ENCODE measurements at places on chromosomes 16 and 17. TPM values are rescaled to one million over a fixed set of nuclear protein-coding genes. Genes with fewer than 3 reads are reported as not detected.

TBC1D3I gene
- polyA plus RNA-seq: 0.03 TPM

POLR3K gene
- polyA plus RNA-seq: 16.3 TPM

OSGIN1 gene
- polyA plus RNA-seq: 2.1 TPM

FNDC8 gene
- polyA plus RNA-seq: not detected

SEZ6 gene
- polyA plus RNA-seq: not detected

EIF4A3 gene
- polyA plus RNA-seq: 125 TPM

HCRT gene
- polyA plus RNA-seq: not detected

UTS2R gene
- not detected for polyA plus RNA-seq

DNA sequence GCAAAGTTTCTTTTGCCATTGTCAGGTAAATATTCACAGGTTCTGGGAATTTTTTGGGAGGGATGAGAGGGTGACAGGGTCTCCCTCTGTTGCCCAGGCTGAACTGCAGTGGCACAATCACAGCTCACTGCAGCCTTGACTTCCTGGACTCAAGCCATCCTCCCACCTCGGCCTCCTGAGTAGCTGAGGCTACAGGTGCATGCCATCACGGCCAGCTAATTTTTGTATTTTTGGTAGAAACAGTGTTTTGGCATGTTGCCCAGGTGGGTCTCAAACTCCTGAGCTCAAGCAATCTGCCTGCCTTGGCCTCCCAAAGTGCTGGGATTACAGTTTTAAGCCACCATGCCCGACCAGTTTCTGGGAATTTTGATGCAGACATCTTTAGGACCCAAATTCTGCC, 53.0 kb downstream of the IQCK start:
- DNase-seq: no peak

- no peak for DNase-seq
Measured at GRCh38 chr17:27956601-27957445, 63.7 kb upstream of the LYRM9 start.

GRCh38 chr16:5054876-5055865, 10.6 kb downstream of the C16orf89 start:
- no peak for DNase-seq

DNA sequence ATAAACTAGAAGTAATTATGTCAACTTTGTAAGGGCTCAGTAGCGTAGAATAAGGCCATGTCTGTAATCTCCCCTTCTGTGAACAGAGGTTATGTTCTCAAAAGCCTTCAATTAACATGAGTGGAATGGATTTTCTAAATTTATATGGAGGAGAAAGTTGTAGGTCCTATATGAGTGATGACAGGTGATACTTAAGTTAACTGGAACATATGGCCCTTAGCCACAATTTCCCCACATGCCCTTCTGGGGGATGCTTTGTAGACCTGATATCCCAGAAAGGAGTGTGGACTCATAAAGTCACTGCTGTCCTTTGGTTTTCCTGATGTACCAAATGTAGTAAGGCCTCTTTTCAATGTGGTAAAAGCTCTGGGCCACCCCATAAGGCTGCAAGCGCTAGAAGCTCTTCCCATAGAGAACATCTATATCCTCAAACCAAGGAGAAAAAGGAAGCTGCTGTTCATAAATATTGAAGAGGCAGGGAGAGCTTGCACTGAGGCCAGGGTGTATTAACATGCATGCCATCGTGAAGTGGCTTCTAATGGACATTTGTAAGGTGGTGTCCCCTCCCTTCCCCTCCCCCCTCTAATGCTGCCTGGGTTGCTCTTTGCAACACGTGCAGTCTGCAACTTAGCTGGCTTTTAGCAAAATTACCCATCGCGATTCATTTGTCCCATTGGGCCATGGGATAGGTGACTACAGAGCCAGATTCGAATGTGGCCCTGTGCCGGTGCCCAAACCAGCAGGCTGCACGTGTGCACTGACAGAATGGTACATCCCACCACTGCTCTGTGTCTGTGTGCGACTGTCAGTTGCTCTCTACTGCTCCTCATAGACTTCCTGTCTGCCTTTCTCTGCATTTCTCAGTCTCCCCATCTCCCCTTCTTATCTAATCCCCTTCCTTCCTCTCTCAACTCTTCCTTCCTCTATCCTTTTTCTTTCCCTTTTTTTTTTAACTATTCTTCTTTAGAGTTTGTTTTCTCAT, 269.0 kb downstream of the WWOX start:
- DNase-seq: no peak

DNA sequence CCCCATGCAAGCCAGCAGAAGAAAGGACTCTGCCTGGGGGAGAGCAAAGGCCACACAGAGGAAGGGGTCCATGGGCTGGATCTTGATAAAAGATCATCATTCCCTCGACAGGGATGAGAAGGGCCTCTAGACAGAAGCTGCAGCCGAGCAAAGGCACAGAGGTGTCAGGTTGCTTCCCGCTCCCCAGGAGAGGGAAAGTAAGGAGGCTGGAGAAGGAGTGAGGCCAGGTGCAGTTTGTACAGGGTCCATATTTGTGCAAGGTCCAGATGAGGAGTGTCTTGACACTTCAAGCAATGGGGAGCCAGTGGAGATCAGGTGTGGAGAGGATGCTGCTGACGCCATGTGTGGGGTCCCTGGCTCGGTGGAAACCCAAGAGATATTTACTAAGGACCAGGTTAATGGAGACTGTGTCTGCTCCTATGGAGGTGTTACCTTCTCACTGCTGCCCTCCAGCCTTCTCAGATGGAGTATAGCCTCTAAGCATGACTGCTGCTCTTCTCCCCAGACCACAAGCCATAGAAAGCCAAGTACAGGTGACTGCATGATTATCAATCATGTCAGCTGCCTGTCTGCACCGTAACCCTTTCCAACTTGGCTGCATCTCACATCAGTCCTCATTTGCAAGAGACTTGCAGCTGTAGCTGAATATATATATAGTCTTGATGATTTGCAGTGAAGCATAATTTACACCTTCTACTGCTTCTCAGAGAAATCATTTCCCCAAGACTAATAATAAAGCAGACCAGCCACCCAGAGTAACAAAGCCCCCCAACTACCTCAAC, 21.1 kb downstream of the GAS7 start:
- DNase-seq: no peak

DNA sequence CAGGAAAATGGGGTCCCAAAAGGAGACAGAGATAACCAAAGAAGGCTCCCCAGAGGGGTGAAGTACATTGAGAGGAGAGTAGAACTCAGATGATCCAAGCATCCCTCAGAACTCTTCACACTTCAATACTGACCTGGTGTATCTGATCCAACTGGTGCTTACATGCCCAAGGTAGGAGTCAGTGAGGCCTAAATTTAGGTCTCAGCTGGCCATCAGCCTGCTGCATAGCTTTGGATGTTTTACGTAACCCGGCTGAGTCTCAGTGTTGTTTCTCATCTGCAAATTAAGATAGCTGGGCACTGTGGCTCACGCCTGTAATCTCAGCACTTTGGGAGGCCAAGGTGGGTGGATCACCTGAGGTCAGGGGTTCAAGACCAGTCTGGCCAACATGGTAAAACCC, 11.6 kb upstream of the GOSR2 start:
- DNase-seq: no peak

DNA sequence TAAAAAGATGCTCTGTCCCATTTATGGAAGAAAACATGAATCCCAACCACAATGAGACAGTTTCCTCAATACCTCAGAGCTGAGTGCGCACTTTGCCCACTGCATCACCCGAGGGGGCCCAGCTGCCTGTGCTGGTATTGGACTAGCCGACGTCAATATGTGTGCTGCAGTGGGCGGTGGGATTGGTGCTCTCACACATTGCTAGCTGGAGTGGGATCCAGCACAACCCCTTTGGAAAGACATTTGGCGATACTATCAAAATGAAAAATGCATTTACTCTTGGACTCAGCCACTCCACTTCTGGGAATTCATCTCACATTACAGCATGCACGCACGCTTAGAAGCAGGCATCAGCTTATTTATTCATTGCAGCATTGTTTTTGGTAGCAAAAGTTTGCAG, 289.2 kb upstream of the FOXF1 start:
- no peak for DNase-seq

DNA sequence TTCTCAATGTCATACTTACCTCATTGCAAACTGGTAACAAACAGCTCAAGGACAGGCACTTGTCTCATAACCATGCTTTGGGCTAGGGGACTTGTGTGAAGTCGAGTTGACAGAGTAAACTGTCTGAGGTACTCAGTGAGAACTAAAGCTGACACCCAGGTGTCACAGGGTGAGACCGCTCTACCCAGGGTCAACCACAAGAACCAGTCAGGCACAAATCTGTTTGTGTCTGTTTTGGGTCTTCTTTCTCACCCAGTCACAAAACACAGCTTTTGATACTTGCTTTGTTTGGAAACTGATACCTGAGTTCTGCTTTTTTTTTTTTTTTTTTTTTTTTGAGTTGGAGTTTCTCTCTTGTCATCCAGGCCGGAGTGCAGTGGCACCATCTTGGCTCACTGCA, 161.1 kb downstream of the STX8 start:
- DNase-seq: no peak

DNA sequence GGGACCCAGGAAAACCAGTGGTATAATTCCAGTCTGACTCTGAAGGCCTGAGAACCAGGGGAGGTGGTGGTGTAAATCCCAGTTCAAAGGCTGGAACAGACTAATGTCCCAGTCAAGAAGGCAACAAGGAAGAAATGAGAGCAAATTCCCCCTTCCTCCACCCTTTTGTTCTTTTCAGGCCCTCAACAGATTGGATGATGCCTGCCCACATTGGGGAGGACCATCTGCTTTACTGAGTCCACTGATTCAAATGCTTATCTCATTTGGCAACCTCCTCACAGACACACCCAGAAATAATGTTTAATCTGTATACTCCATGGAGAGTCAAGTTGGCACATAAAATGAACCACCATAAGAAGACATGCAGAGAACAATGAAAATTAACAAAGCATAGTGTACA, 61.9 kb upstream of the CRYM start:
- no peak for DNase-seq

DNA sequence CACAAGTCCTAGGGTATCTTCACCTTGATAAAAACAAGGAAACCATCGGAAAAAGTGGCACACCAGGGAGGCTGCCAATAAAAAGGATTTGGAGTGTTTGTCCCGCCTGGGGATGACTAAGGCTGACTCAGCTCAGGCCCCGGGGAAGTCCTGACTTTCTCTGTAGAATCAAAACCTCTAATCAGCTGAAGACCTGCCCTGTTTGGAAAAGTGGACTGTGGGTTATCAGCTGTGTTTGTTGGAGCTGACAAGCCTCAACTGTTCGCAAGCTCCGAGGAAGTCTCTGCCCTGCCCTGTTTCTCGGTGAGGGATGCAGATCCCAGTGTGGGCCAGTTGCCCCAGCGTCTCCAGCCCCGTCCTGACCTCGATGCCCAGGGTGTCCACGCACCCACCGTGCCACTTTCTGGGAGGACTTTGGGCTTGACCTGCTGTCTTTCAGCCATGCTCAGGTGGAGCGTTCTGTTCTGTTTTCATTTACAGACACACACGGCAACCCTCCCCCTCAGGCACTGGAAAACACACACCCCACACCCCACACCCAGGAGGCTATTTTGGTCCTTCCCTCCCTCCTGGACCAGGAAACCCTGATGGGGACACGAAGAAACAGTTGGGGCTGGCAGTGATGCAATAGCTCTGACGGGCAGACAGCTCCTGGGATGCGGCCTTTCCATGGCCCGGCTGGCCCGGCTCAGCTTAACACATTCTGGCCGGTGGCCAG, 27.6 kb upstream of the PITPNA start:
- peak; percentile 49 for DNase-seq

- no peak for DNase-seq
Measured at GRCh38 chr16:85300406-85300968, 188.2 kb upstream of the CIBAR2 start.

GRCh38 chr17:347309-347899, 5.2 kb downstream of the RPH3AL start:
- no peak for DNase-seq

GRCh38 chr17:83119987-83120864, 40.8 kb downstream of the METRNL start:
- no peak for DNase-seq

DNA sequence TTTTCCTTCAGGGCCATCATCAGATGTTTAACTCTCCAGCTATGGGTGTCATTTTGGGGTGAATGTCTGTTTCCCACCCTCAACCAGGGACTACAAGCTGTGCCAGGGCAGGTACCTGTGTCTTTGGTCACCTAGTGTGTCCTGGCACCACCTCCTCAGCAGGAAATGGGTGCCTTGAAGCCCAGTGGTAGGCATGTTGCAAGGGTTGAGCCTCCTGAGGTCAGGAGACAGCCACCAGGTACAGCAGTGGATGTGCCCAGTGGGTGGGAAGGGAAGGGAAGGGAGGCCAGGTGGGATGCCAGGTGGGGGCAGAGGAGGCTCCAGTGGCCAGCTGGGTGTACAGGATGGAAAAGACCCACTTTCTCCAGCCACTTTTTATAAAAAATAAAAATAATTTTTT, 25.5 kb upstream of the ADORA2B start:
- DNase-seq: no peak

DNA sequence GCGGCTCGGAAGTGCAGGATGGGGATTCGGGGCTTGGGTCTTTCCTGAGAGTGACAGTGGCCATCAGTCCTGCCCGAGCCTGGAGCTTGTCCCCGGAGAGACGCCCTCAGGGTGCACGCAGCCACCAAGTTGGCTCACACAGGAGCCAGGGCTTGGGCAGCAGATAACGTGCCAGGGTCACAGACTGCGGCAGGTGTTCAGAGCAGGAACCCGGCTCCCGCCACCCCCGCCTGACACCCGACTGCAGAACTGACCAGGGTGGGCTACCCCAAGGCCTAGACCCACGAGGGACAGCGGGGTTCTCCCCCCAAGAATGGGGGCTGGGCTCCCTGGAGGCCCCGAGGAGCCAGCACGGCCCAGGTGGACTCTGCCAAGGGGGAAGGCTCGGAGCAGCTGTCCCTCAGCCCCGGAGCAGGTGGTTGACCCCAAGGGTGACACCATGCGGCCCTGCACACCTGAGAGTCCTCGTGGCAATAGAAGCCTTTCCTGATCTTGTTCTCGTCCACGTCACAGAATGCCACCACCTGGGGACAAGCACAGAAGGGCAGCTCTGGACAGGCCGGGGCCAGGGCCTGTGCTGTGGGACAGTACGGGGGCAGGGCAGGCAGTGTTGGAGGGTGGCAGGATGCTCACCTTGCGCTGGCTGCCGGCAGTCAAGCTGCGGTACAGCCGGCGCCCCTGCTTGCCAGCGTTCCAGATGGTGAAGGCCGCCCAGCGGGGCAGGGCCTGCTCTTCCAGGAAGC, 117.1 kb upstream of the ZNF750 start:
- DNase-seq: no peak

GRCh38 chr17:15998031-15998562, 1.4 kb downstream of the ZSWIM7 start:
- no peak for DNase-seq

- DNase-seq: no peak
Measured at GRCh38 chr17:42361781-42362186, 26.5 kb downstream of the STAT3 start.

DNA sequence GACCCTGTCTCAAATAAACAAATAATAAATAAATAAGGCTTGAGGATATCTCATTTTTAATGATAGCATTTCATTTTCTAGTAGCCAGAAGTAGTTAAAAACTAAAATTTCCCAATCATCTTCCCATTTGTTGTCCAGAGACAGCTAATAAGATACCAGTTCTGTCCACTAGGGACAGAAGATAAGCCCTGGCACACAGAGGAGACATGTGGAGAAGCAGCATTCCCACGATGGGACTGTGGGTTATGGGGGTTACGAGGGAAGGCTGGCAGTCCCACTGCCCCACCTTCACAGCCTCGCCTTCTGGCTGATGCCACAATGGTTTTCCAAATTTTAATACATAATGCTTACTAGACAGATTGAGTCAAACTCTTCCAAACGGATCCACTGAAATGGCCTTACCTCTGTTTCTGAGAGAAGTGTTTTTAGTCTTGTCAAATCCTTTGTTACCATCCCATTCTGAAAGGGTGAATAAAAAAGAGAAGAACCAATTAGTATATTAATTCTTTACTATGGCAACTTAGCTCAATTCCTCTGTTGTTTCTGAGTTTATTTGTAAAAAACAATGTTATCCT, 44.2 kb downstream of the HELZ start:
- DNase-seq: no peak

- no peak for DNase-seq
Measured at GRCh38 chr16:55377840-55378239, 53.8 kb downstream of the IRX6 start.
